Cardiac muscle cell (in vitro differentiated cells and primary cell): ENCODE measurements at places on chromosomes 7 and 10.

GRCh38 chr10:84427903-84428650, 99.7 kb downstream of the CCSER2 start:
- H3K36me3 ChIP-seq: no peaks in the 10 kb centered on the region
- DNase-seq: peak; percentile 16
- H3K27ac ChIP-seq: no peak overlapping the region
- no peak overlapping the region for H3K4me3 ChIP-seq

DNA sequence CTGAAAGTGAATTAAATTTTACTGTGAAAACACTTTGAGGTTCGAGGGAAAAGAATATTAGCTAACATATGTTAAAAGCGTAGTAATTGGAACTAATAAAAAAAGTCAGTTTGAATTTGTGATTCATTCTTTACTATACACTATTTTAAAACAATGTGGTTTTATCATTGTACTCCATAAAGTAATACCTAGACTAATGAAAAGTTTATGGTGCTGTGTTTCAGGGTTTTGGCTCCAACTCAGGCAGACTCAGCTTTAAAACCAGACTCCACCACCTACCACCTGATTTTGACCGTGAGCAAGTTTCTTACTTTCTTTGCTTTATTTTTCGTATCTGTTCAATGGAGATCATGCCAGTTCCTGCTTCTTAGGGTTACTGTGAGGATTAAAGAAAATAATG, 9.2 kb upstream of the PRTFDC1 start:
- H3K4me3 ChIP-seq: no peak overlapping the region
- H3K27me3 ChIP-seq: no peaks in the 10 kb centered on the region
- no peak for DNase-seq
- H3K36me3 ChIP-seq: no peaks in the 10 kb centered on the region

GRCh38 chr10:28734938-28735759, 57.8 kb downstream of the BAMBI start:
- H3K27ac ChIP-seq: no peak overlapping the region
- H3K4me3 ChIP-seq: no peak overlapping the region
- no peaks in the 10 kb centered on the region for H3K27me3 ChIP-seq
- no peak for DNase-seq

DNA sequence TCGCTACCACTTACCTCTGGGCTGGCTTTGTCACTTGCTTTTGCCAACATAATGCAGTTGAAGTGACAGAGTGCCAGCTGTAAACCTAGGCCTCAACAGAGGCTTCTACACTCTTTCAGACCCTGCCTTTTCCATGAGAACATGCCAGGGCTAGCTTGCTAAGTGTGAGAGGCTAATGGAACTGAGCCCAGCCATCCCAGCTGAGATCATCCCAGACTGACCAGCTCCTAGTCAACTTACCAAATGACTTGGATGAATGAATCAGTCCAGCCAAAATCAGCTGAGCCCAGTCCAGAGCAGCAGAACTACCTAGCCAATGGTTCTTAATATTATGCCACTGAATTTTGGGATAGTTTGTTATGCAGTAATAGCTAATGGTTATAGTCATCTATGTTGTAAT, 34.7 kb upstream of the MKLN1 start:
- no peak overlapping the region for H3K4me3 ChIP-seq
- DNase-seq: no peak
- no peaks in the 10 kb centered on the region for H3K4me1 ChIP-seq
- H3K27ac ChIP-seq: no peak overlapping the region

DNA sequence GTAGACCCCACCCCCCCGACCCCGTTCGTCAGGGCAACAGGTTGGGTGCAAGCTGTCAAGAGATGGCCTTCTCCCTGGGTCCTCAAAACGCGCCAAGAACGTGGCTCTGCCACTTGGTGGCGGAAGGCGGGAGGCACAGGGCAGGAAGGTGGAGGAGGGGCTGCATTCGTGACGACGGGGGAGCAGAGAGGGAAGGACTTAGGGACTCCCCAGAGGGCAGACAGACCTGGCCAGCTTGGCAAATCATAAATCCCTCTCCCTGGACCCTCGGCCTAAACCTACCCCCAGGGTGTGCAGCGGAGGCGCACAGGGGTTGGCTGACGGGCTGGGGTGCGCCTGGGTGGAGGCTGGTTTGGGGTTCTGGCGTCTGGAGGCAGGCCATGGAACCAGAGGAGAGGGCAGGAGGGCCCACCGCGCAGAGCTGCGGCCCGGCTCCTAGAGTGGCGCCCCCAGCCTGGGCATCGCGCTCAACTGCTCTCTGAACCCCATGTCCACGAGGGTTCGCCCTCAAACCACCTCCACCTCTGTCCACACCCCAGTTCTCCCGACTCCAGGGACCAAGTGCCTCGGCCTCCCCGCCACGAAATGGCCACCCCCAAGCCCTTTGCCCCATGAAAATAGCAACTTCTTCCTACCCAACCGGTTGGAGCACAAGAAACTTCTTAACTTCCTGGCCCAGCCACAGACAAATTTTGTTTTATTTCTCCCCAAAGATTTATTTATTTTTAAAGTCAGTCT, 10.8 kb upstream of the GATA3 start:
- DNase-seq: no peak
- peaks cover 100% of the 10 kb centered on the region for H3K27me3 ChIP-seq
- no peaks in the 10 kb centered on the region for H3K4me1 ChIP-seq
- no peak overlapping the region for H3K27ac ChIP-seq

DNA sequence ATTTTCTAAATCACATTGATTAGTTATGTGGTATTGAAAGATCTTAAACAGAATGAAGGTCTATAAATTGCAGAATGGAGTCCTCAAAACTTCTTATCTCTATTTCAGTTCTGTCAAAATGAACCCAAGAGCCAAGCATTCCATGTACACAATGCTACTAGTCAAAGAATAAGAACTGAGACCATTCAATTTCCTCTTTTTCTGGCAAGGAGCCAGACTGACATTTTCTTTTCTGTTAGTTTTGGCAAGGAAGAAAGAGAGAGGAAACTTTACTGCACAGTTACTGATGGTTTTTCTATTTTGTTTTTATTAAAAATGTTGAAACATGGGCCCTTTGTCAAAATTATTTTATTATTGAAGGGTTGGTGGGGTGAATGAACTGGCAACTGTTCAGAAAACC, 181.8 kb upstream of the FERD3L start:
- no peak overlapping the region for H3K4me3 ChIP-seq
- no peaks in the 10 kb centered on the region for H3K27me3 ChIP-seq
- H3K4me1 ChIP-seq: no peaks in the 10 kb centered on the region
- DNase-seq: peak; percentile 83
- no peaks in the 10 kb centered on the region for H3K36me3 ChIP-seq

- peak; percentile 20 for DNase-seq
- H3K4me1 ChIP-seq: no peaks in the 10 kb centered on the region
- no peak overlapping the region for H3K4me3 ChIP-seq
Measured at GRCh38 chr10:132938472-132939339, 3.7 kb downstream of the CFAP46 start.

DNA sequence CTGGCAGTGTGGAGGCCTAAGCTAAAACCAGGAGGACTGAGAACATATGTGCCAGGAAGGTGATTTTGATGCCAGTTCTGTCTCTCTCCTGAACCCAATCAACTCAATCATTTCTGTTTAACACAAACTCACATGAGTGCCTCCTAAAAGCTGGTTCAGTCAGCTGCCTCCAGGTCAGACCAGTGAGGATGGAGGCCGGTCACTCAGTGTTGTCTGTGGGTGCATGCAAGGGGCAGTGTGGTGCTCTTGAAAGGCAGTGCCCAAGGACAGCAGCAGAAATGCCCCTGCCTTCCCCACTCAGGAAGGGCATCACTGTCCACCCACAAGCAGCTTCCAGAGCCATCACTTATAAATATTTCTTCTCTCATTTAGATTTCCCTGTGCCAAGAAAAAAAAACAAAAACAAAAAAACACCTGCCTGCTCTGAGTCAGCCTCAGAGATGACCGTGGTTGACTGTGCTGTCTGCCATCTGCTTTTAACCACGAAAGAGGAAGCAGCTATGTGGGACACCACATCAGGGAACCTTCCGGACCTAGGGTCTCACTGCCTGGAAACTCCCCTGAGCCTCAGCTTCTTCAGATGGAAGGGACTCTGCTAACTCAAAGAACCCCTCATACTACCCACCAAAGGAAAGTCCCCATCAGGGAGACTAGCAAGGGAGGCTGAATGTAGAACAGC, 39.1 kb downstream of the VOPP1 start:
- DNase-seq: no peak
- no peaks in the 10 kb centered on the region for H3K4me1 ChIP-seq
- H3K27ac ChIP-seq: no peak overlapping the region
- no peak overlapping the region for H3K4me3 ChIP-seq

- peaks cover 10% of the 10 kb centered on the region for H3K27me3 ChIP-seq
- no peak overlapping the region for H3K27ac ChIP-seq
- no peaks in the 10 kb centered on the region for H3K36me3 ChIP-seq
- H3K4me3 ChIP-seq: no peak overlapping the region
- DNase-seq: no peak
Measured at GRCh38 chr10:130999376-131000202, 311.9 kb downstream of the TCERG1L start.

GRCh38 chr7:22485189-22485588, 14.8 kb downstream of the STEAP1B start:
- DNase-seq: peak; percentile 10
- no peaks in the 10 kb centered on the region for H3K4me1 ChIP-seq
- H3K4me3 ChIP-seq: no peak overlapping the region
- H3K36me3 ChIP-seq: no peaks in the 10 kb centered on the region
- H3K27me3 ChIP-seq: no peaks in the 10 kb centered on the region

GRCh38 chr10:89887830-89888229, 186.4 kb downstream of the KIF20B start:
- no peak for DNase-seq
- H3K4me1 ChIP-seq: no peaks in the 10 kb centered on the region
- no peak overlapping the region for H3K4me3 ChIP-seq
- no peaks in the 10 kb centered on the region for H3K27me3 ChIP-seq
- no peak overlapping the region for H3K27ac ChIP-seq
- H3K36me3 ChIP-seq: no peaks in the 10 kb centered on the region

DNA sequence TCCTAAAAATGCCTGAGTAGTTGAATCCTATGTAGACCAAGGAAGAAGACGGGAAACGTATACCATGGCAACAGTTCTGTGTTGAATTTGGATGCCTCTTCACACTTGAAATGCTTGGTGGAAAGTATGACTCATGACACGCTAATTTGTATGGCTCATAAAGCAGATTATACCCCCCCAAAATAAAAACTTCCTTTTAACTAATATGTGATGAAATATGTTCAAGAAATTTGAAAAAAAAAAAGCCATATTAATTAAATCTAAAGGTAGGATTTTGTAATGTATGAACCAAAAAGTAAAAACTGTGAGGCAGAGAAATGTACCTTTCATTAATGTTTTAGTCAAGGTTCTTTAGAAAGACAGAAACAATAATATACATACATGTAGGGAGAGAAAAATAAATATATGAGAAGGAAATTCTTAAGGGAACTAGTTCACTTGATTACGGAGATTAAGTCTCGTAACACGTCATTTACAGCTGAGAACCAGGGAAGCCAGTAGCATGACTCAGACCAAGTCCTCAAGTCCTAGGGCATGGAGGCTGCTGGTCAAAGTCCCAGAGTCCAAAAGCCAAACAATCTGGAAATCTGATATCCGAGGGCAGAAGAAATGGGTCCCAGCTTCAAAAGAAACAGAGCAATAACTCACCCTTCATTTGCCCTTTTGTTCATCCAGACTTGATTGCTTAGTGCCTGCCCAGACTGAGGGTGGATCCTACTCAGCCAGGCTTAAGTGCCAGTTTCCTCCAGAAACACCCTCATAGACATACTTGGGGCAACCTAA, 485.1 kb downstream of the SEMA3D start:
- no peak overlapping the region for H3K27ac ChIP-seq
- H3K36me3 ChIP-seq: no peaks in the 10 kb centered on the region
- no peaks in the 10 kb centered on the region for H3K4me1 ChIP-seq
- no peaks in the 10 kb centered on the region for H3K27me3 ChIP-seq
- H3K4me3 ChIP-seq: no peak overlapping the region

- no peak overlapping the region for H3K27ac ChIP-seq
- no peak for DNase-seq
- H3K4me1 ChIP-seq: peaks cover 6% of the 10 kb centered on the region
- H3K36me3 ChIP-seq: no peaks in the 10 kb centered on the region
Measured at GRCh38 chr7:123484199-123484598, 50.2 kb downstream of the IQUB start.

DNA sequence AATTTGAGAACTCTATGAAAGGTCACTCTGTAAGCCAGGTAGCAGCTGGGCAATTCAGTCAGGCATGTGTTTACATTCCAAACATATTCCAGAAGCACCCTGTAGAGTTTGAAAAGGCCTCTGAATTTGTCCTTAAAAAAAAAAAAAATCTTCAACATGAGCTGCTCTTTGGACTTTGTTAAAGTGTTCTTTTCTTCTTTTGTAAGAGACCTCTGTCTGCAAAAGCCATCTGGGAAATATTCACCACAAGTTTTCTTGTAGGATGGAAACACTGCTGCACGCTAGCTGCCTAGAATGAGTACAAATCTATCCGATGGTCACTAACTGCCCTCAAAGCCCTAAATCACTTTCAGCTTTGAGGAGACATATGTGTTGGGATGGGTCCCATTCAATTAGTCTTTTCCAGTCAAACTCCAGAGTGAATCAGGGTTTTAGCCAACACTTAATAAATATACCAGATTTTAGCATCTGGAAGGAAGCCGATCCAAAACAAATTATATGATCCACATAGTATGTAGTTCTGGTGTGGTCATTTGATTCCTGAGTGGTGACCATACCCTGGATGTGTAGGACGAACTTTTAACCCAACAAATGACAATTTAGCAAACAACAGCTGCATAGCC, 85.9 kb downstream of the CD36 start:
- peak; percentile 9 for DNase-seq
- peaks cover 14% of the 10 kb centered on the region for H3K4me1 ChIP-seq
- no peaks in the 10 kb centered on the region for H3K36me3 ChIP-seq
- no peak overlapping the region for H3K27ac ChIP-seq
- H3K4me3 ChIP-seq: no peak overlapping the region
- H3K27me3 ChIP-seq: no peaks in the 10 kb centered on the region

- no peak overlapping the region for H3K27ac ChIP-seq
- no peaks in the 10 kb centered on the region for H3K4me1 ChIP-seq
- H3K36me3 ChIP-seq: peaks cover 40% of the 10 kb centered on the region
- H3K27me3 ChIP-seq: no peaks in the 10 kb centered on the region
- DNase-seq: no peak
- H3K4me3 ChIP-seq: no peak overlapping the region
Measured at GRCh38 chr10:96138102-96138501, 8.0 kb downstream of the ZNF518A start.

DNA sequence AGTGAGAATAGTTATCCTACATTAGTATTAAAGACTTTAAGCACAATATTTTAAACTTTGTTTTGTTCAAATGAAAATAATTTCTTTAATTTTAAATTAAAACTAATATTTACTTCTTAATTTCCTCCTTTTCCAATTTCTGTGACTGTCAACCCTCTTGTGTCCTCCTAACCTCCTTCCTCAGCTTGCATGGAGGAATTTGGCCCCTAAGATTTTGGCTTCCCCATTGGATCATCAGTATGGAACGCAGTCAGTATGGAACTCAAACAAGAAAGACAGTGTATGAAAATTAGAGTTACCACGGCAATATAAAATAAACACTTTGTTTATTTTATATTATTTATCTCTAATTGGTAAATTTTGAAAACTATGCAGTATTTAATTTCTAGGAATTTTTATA, 91.2 kb downstream of the CYP51A1 start:
- peak overlapping the region; percentile 87 for H3K27ac ChIP-seq
- no peaks in the 10 kb centered on the region for H3K27me3 ChIP-seq
- peaks cover 47% of the 10 kb centered on the region for H3K4me1 ChIP-seq
- H3K4me3 ChIP-seq: no peak overlapping the region
- no peak for DNase-seq

- no peak overlapping the region for H3K27ac ChIP-seq
- no peaks in the 10 kb centered on the region for H3K27me3 ChIP-seq
- peaks cover 8% of the 10 kb centered on the region for H3K4me1 ChIP-seq
- no peaks in the 10 kb centered on the region for H3K36me3 ChIP-seq
- no peak overlapping the region for H3K4me3 ChIP-seq
Measured at GRCh38 chr7:123993996-123994395, 38.9 kb downstream of the TMEM229A start.
